Foreskin keratinocyte (primary cell): ENCODE measurements at places on chromosomes 13 and 19. TPM values are rescaled to one million over a fixed set of nuclear protein-coding genes. Genes with fewer than 3 reads are reported as not detected.

Gene HAUS8
- 18.7 and 20.6 TPM in 2 replicates for polyA plus RNA-seq

Gene VSIG10L
- 1.2 TPM in 2 replicates for polyA plus RNA-seq

Gene CPB2
- not detected in 2 replicates for polyA plus RNA-seq

Gene CBLC
- polyA plus RNA-seq, result 46.3 and 46.9 TPM in 2 replicates

Gene ZNF534
- not detected in 2 replicates for polyA plus RNA-seq

Gene GTF2F1
- polyA plus RNA-seq, result 67.7 and 69.1 TPM in 2 replicates
